ENCODE measurements at places on chromosomes 12 and 14.

GRCh38 chr12:24066865-24067264 is 117.4 kb upstream of the SOX5 start:
- DNase-seq: peak; percentile 37

- DNase-seq: no peak
Observed at GRCh38 chr14:58944343-58944967, 244.0 kb upstream of the DAAM1 start.

DNA sequence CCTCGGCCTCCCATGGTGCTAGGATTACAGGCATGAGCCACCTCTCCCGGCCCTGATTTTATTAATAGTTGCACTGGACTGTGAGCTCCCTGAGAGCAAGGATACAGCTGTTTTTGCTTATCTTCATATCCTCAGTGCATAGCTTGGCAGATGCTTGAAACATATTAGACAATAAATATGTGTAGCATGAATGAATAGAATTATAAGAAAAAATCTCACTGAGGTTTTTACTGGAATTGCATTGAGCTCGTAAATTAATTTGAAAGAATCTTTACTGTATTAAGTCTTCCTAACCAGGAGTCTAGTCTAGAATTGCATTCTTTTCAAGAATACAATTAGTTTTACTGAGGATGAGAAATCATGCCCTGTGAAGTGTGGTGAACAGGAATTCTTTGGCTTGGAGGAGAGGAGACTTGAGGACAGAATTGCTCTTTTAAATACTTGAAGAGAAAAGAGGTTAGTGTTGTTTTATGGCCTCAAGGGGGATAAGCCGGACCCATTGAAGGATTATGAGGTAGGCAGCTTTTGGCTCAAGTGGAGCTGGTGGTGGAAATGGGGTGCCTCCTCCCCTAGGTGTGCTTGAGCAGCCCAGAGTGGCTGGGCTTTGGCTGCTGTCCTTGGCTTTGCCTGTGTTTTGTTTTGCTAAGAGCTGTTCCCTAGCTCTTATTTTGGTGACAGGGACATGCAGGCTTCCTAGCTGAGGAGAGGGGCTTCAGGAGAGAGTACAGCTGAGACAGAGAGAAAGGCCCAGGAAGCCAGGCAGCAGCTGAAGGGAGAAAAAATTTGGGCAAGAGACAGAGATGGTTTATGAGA is 34.0 kb downstream of the PLEKHD1 start:
- DNase-seq: no peak

DNA sequence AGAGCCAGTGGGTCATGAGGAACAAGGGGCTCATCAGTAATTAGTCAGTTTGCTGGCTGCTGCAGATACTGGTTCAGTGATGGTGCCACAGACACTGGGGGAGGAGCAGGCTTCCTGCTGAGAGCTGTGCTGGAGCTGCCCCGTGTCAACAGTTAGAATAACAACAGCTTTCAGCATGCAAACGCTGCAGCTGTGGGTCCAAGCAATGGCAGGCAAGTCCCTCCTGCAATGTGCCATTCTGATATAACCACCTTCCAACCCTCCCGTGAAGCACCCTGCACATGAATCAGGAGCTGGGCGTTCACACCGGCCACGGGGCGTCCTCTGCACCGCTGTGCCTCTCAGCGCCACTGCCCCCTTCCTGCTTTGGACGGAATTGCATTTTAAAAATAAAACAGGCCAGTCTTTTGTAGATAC is 258.4 kb upstream of the SFSWAP start:
- DNase-seq: no peak

DNA sequence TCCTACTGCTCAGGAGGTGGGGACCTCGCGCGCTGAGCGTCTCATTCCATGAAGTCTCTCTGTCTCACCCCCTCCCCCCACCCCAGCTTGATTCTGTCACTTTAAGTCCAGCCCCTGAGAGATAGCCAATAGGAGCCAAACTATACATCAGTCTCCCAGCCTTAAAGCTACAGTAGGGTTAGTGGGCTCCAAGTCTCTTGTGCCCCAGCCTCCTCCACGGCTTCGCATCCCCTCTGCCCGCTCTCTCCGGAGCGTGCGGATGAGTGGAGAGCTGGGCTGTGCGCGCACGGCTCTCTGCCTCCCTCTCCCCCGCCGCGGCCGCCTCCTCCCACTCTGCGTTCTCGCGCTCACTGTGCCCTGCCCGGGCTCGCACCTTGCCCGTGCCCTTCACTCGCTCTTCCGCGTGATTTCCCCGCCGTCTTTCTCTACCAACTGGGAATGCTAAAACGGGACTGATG is at the start of gene ESRRB:
Gene ESRRB, plus strand, starts transcription at position 191 of the 458 bp plus-strand sequence. Its CDS starts 265 bp downstream, at position 456.
- DNase-seq: no peak

DNA sequence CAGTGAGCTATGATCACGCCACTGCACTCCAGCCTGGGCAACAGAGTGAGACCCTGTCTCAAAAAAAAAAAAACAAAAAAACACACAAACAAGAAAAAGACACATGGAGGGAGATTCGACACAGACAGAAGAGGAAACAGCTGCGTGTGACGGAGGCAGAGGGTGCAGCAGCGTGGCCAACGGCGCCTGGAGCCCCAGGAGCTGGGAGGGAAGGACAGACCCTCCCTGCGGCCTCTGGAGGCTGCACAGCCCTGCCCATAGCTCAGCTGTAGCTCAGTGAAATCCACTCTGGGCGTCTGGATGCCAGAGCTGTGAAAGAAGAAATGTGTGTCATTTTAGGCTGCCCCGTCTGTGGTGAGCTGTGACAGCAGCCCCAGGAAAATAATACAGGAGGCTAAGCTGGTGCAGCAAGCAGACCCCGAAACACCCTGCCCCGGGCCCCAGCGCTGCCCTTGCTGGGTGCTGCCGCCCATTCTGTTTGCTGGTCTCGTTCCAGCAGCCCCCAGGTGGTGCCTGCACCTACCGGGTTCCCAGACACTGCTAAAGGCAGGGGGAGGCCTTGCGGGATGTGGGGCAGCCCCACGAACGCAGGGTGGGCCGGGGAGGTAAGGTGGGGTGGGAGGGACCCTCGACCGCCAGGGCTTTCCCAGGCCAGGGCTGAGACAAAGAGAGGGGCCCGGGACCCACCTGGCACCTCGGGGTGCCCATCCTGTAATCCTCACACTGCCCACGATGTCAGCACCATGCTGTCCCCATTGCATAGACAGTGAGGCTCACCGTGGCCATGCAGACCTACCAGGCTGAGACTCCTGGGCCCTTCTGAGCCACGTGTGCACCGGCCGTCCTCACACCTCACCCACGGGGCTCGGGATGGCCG is 21.2 kb downstream of the GALNT9 start:
- DNase-seq: no peak

DNA sequence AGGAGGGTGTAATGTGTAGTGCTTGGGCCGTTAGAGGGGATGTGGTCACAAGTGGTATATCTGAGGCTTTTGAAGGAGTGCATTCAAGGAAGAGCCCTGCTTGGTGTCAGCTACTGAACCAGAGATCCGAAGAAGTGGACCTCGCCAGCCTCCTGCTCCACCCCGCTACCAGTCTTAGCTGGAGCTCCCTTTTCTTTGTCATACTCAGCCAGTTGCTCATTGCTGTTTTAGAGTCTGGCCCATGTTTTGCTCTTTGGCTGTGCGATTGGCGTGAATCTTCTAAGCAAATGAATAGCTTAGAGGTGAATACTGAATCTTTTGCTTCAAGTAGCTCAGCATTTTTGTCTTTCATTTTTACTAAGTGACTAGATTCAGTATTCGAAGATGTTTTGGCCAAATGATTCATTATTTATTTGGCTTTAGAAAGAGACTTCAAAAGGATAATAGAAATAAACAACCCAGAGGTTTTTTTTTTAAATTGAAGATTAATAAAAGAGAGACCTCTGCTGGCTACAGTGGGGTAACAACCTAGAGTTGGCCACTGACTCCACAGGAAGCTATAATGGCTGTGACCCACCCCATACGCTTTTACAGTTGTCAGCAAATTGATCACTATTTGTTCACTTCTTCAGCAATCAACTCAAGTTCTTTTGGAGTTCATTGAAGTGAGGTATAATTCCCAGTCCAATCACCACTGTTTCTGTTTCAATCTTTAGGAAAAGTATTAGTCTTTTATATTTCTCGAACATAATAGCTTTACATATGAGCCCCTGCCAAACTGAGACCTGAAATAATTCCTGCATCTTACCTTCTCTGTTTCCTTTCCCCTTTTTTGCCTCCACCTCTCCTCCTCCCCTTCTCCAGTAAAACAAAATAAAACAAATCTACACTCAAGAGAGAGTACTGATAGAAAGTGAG is 19.9 kb downstream of the CDKN1B start:
- DNase-seq: no peak

DNA sequence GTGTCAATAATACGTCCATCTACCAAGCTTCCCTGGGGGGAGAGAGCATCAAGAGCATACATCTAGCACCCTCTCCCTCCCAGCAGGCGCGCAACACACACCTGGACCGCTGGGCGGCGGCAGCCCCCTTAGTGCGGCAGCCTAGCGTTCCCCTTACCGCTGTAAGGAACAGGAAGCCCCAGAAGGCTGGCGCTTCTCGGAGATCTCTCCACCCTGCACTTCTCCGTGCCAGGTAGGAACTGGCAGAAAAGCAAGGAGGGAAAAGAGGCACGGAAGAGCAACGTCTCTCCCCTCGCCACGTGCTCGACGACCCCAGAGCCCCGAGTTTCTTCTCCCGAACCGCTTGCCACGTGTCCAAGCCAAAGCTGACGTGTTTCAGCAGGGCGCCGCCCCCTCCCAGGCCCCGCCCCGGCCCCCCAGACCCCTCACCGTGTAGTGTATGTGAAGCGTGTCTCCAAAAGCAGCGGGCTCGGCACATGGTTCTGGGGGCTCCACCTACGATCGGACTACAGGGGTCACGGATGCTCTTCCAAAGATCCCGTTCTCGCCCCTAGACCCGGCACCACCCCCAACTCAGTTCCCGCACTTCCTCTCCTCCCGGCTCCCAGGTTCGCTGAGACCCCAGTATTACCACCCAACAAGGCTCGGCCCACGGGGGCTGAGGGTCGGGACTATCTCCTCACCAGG is 532 bp downstream of the FKBP11 start:
- no peak for DNase-seq

GRCh38 chr12:1491983-1492697 is 102.2 kb downstream of the FBXL14 start:
- no peak for DNase-seq

DNA sequence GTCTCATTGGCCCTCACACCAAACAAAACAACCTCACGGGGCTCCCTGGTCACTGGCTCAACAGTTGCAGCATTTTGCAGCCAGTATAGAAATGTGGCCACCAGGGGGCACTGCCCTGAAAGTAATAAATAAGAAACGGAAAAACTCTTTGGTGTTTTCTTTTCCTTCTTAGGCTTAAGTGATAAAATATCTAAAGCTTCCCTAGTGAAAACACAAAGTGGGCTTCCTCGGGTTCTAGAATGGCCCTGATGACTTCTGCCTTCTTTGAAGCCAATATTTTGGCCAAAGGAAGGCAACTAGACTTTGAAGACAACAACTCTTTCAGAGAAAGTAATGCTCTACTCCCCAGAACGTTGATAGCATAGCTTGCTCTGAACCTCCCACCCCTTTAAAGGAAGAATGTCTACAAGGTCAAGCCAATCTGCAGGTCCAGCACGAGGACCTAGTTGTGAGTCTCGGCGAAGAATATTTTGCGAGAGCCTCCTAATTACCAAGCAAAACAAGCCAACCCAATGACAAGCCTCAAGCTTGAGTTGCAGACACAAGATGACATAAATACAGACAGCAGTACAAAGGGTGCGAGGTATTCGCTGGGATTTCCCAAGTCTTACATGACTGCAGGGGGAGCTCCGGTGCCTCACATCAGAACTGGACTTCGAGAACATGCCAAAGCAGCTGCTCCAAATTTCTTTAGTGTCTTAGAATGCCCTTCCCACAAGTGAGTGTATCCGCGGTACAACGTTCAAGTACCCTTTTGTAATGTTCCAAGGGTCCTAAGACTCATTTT is 2.6 kb downstream of the ITPK1 start:
- no peak for DNase-seq

DNA sequence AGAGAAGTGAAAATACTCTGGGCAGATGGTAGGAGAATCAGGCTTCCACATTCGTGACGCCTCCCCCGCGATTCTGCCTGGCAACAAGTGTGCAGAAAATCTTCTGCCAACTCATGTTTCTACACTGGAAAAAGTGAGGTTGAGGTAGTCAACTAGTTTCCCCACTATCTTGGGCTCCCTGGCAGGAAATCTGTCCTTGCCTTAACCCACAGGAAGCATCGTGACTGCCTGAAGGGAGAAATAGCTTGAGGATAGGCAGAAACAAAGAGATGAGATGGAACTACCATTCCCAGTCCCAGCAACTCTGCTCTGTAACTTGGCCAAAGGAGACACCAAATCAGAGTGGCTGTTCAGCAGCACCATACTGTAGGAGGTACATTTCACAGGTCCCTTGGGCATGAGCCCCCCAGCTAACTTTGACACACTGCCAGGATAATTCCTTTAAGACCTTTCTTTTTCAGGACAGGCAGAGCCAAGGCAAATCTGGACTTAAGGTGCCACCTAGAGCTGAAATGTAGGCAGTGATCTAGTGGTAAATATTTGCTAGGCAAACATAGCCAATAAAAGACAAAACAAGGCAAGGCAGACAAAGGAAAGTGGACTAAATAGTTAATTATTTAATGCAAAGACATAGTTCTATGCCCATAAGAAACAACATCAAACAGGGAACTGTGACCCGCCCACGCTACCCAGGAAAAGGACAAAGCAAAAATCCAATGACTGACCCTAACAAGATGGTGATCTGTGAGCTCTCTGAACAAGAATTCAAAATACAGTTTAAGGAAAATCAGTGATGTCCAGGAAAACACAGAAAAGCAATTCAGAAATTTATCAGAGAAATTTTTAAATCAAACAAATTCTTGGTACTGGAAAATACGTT is 205.1 kb downstream of the PTPRO start:
- no peak for DNase-seq

GRCh38 chr12:107472308-107472707 is 213.3 kb upstream of the PWP1 start:
- DNase-seq: no peak

GRCh38 chr14:43449291-43449690 is 1057.8 kb downstream of the FSCB start:
- DNase-seq: no peak

- DNase-seq: no peak
Observed at GRCh38 chr12:90166671-90167070, 458.0 kb upstream of the ATP2B1 start.

DNA sequence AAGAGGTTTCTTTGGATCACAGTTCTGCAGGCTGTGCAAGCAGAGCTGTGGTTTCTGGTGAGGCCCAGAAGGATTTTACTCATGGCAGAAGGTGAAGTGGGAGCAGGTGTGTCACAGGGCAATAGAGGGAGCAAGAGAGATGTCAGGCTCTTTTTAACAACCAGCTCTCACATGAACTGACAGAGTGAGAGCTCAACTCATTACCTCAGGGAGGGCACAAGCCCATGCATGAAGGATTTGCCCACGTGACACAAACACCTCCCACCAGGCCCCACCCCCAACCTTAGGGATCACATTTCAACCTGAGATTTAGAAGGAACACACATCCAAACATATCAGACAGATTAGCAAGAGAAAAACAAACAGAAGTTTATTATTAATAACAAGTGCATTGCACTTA is 470.4 kb downstream of the GALC start:
- no peak for DNase-seq

DNA sequence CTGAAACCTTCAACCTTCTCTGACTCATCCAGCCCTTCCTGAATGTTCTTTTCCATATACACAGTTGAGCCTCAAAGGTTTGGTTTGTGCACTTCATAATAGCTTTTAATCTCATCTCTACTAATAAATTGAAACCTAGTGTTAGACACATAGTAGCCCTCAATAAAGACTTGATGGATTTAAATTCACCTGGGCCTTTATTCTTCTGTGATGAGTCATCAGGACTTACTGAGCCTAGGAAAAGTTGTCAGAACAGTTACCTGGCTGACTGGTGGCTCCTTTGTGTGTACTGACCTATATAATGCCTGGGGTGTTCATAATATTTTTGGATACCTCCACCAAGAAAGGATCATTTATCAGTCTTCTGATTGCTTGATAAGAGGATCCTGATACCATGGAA is 86.4 kb upstream of the NTF3 start:
- DNase-seq: no peak

GRCh38 chr12:121214166-121214777 is 4.3 kb downstream of the P2RX4 start:
- peak; percentile 35 for DNase-seq
